ENCODE measurements at places on chromosomes 3 and 15.

DNA sequence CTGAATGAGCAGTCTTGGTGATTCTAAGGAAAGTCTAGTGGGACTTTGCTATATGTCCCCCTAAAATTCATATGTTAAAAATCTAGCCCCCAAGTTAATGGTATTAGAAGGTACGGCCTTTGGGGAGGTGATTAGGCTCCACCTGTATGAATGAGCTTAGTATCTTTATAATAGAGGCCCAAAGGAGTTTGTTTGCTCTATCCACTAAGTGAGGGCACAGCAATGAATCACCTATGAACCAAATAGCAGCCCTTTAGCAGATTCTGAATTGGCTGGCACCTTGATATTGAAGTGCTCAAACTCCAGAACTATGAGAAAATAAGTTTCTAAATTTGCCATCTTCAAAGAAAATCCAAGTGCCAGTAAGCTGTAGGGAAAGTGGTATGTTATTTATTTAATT lies 187.9 kb downstream of the SUCNR1 start:
- no peak for DNase-seq

DNA sequence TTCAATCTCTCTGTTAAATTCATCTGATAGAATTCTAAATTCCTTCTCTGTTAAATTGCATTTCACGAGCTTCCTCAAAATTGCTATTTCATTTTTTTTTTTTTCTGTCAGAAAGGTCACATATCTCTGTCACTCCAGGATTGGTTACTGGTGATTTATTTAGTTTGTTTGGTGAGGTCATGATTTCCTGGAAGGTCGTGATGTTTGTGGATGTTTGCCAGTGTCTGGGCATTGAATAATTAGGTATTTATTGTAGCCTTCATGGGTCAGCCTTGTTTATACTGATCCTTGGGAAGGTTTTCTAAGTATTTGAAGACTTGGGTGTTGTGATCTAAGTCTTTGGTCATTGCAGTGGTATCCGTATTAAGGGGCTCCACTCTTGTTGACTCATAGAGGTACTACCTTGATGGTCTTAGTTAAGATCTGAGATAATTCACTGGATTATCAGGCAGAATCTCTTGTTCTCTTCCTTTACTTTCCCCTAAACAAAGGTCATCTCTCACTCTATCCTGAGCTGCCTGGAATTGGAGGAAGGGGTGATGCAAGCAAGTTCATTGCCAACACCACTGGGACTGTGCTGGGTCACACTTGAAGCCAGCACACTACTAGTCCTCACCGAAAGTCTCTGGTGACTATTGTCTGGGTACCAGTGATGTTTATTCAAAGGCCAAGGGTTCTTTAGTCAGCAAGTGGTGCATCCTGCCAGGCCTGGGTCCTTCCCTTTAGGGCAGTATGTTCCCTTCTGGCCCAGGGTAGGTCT lies 231.1 kb downstream of the GBE1 start:
- DNase-seq, result no peak

DNA sequence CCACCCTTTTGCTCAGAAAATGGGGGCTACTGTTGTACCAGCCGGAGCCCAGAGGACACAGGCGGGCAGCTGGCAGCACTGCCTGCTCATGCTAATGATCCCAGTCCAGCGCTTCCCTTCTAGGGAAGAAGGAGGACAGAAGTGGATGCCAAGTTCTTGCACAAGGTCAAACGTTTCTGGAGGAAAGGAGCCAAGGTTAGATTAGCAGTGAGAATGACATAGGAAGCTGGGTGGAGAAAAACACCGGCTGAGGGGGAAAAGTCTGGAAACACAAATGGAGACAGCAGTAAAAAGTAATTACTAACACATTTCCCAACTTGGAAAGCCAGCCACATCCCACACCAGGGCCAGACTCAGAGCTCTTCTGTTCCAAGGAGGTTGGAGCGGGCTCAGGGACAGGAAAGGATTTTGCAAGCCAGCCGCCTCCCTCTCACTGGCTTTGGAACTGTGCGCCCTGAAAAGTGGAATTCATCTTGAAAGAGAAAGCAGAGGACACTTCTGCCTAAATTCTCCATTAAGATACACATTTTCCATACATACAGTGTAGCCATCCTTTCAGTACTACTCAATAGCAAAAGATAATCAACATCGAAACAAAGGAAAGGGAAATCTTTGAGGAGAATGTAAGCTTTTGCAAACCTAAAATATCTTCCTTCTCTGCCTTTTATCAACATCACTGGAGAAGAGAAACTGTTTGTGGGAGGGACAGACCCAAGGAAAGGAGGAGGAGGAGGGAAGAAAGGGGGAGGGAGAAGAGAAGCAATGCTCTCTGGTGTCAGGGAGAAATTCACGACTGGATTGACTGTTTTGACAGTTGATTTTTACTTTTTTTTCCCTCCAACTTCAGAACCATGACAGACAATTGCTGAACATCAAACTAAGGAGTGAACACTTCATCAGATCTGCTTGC lies 133.6 kb downstream of the CD47 start:
- no peak for DNase-seq

DNA sequence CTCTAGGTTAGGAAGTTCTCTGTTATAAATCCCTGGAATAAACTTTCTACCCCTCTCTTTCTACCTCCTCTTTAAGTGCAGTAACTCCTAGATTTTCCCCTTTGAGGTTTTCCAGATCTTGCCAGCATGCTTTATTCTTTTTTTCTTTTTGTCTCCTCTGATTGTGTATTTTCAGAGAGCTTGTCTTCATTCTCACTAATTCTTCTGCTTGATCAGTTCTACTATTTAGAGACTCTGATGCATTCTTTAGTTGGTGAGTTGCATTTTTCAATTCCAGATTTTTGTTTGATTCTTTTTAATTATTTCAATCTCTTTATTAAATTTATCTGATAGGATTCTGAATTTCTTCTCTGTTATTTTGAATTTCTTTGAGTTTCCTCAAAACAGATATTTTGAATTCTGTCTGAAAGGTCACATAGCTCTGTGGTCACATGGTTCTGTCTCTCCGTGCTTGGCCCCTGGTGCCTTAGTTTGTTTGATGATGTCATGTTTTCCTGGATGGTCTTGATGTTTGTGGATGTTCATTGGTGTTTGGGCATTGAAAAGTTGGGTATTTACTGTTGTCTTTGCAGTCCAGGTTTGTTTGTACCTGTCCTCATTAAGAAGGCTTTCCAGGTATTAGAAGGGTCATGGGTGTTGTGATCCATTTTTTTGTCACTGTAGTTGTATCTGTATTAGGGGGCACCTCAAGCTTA lies 89.2 kb downstream of the BBX start:
- DNase-seq, result no peak

- no peak for DNase-seq
Measured at GRCh38 chr15:70265986-70266385, 168.3 kb upstream of the TLE3 start.

DNA sequence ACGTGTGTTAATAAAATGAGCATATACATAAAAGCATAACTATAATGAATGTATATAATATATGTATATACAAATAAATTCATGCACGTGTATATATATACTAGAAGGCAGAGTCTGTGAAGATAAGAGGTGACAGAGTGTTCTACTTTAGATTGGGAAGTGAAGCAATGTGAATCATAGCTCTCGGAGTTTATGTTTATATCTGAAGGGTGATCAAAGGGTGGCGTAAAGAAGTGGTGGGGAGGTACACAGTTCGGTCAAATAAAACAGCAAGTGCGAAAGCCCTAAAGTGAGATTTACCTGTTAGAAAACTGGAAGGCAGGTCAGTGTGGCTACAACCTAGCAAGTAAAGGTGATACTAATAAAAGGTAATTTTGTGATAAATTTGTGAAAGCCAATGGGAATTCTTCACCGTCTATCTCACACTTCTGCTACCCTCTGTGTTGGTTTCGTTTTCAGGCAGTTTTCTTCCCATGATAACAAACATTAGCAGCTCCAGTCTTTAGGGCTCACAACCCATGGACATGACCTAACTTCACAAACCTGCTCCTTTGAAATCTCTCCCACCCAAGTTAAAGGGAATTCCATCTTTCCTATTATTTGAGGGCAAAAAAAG lies 46.7 kb upstream of the BCHE start:
- DNase-seq, result no peak

GRCh38 chr3:47399531-47400270 lies 18.9 kb downstream of the PTPN23 start:
- no peak for DNase-seq

DNA sequence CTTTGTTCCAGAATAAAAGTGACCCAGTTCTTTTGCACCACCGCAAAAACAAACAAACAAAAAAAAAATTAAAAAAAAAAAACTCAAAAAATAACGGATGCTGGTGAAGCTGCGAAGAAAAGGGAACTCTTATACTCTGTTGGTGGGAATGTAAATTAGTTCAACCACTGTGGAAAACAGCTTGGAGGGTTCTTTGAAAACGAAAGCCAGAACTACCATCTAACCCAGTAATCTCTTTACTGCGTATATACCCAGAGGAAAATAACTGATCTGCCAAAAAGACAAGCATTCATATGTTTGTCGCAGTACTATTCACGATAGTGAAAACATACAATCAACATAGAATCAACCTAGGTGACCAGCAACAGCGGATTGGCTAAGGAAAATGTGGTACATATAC lies 298.9 kb upstream of the CBLB start:
- no peak for DNase-seq

DNA sequence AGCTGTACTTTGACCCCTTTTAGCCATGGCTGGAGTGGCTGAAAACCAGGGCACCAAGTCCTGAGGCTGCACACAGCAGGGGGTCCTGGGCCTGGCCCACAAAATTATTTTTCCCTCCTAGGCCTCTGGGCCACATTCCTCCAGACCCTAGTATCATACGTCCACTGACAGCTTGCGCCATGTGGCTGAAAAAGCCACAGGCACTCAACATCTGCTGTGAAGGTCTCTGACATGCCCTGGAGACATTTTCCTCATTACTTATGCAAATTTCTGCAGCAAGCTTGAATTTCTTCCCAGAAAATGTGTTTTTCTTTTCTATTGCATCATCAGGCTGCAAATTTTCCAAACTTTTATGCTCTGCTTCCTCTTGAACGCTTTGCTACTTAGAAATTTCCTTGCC lies 239.0 kb downstream of the SQOR start:
- no peak for DNase-seq

DNA sequence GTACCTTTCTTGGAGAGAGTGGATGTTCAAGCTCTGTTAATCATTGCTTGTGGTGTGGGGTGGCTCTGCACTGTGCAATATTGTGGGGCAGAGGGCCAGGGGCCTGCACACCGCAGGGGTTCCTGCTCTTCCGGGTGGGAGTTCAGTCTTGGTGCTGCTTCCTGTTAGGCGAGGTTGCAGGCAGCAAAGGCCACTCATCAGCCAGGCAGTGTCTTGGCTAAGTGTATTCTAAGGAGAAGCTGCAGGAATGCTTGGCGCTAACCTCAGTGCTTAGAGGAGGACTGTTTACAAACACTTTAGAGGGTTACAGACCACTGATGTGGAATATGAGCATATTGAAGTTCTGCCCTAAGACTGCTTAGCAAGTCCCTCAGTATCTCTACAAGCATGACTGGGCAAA lies 81.7 kb downstream of the CEP63 start:
- DNase-seq, result no peak

DNA sequence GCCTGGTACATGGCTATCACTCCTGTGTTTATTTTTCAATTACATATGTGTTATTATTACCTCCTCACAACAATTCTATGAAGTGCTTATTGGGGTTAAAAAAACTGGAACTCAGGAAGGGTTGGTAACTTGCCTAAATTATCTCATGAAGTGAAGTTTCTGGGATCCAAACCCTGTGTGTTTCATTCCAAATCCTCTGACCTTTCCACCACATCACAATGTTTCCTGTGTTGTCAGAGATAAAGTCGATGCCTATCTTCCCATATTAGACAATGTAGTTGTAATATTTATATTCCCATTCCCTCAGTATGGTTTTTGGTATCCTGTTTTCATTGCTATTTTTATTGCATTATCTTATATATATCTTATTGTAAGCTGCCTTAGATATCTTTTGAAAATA lies 269.1 kb upstream of the CFAP20DC start:
- DNase-seq, result no peak

GRCh38 chr3:177337541-177338331 lies 140.5 kb upstream of the TBL1XR1 start:
- DNase-seq, result no peak

DNA sequence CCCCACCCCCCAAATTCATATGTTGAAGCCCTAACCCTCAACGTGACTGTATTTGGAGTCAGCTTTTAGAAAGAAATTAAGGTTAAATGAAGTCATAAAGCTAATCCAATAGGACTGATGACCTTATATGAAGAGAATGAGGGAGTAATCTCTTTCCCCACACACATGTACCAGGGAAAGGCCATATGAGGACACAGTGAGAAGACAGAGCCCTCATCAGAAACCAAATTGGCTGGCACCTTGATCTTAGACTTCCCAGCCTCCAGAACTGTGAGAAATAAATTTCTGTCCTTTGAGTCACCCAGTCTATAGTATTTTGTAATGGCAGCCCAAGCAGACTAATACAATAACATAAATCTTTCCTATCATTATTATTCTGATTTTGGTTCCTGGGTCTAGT lies 194.7 kb upstream of the NANOGP8 start:
- DNase-seq, result no peak

DNA sequence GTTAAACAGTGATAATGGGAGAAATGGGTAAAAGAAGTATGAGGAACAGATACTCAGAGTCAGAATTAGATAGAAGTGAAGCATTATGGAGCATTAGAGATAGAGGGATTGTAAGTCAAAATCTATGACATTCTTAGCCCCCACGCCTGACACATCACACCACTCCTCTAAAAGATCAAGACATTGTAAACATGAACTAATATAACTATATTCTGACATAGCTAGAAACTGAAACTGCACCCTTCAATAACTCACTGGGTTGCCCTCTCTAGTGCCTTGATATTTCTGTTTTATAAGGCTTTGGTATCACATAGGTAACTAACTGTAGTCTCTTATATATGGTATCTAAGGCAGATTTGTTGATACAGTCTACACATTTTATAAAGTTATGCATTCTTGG lies 684.3 kb upstream of the DPPA4 start:
- no peak for DNase-seq

DNA sequence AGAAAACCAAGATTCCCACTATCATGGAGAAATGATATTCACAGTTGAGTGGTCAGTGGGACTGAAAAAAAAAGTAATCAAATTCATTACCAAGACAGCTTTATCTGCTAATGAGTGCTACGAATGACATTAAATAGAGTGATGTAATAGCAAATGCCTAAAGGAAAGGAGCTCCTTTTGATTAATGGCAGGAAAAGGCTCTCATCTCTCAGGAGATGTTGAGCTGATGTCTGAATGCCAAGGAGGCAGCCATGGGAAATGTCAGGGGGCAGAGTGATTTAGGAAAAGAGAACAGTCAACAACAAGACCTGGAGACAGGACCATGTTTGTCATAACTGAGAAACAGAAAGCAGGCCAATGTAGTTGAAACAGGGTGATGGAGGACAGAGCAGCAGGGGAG lies 96.7 kb upstream of the SNTN start:
- DNase-seq, result no peak

GRCh38 chr3:149020839-149021252 lies 29.5 kb downstream of the GYG1 start:
- no peak for DNase-seq
